ENCODE measurements at places on chromosomes 5 and 9. TPM values are rescaled to one million over a fixed set of nuclear protein-coding genes. Genes with fewer than 3 reads are reported as not detected.

DNA sequence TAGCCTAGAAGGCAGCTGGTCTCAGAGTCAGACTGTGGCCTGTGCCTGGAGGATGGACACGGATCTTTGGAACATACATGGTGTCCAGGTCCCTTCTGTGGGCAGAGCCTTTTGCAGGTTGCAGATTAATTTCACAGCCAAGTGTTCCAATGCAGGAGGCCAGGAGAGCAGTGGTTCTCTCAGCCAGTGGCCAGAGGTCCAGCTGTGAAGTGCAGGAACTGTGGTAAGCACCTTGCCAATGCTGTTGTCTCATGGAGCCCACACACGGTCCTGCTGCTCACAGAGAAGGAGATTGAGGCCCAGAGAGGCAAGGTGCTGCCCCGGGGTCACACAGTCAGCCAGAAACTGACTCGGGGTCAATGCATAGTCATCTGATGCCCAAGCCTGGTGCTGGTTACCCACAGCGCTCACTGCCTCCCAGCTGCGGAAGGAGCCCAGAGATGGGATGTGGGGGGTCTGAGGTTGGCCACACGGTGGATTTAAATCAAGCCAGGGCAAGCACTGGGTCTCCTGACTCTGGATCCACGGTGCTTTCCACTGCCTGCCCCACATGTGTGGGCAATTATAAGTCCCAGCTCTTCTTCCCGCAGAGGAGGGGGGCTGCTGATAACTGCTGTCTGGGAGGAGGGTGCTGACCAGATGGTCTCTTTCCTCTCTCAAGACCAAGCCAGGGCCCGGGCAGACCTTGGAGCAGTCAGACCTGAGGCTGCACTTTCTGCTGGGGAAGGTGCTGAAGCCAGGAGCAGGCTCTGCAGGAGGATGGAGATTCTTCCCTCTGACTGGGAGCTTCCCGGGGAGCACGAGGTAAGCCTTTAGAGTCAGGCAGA lies 2.8 kb downstream of the PDGFRB start:
- DNase-seq, result no peak

DNA sequence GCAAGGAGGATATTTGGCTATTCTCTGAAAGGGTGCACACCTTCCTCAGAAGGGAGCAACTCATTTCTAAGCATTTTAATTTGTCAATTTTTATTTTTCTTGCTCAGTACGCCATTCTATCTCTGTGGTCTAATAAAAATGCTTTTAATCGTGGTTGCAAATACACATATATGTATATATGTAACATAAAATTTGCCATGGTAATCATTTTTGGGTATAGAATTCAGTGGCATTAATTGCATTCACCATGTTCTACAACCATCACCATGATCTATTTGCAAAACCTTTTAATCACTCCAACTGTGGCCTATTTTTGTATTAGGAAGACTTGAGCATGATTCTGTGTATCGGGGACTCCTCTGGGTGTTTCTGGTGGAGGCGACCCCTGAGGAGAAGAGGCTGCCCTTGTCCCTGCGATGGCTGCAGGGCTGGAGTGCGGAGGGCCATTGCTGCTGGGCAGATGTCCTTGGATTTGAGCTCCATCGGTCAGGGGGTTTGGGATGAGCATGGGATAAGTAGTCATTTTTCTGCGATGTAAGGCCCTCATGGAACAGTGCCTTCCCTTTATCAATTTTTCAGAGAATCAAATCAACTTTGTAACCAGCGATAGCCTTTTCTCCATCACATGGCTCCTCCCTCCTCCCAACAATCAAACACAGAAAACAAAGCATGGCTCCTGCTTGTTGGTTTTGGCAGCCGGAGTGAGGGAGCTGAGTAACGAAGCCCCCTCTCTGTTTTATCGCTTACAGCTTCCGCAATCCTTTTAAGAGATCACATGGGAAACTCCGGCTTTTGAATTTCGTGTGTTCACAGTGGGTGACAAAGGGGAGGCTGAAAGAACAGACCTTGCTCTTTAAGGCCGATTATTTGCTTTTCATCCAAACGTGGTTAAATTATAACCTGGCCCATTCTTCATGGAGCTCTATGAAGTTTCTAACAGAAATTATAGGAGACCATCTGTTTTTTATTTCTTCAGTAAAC lies 187.3 kb downstream of the TENT4A start:
- DNase-seq, result no peak

DNA sequence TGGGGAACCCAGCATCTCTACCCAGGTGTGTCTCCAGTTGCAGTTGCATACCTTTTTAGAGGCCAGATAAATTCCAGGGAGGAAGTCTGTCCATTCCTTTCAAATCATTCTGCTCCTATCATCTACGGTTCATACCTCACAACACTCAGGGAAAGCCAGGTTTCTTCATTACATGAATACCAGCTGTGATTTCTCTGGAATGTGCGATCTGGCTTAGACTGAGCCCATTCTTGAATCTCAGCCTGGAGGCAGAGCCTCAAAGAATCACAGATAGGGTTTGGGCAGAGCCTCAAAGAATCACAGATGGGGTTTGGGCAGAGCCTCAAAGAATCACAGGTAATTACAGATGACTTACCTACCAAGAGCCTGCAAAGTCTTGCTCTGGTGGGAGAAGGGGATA lies 7.2 kb downstream of the P4HA2 start:
- DNase-seq, result no peak

DNA sequence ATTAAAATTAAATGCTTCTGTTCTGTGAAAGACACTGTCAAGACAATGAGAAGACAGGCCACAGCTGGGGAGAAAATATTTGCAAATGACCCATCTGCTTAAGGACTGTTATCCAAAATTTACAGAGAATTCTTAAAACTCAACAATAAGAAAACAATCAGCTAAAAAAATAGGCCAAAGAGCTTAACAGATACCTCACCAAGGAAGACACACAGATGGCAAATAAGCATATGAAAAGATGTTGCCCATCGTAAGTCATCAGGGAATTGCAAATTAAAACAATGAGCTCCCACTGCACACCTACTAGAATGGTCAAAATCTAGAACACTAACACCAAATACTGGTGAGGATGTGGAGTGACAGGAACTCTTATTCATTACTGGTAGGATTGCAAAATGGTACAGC lies 10.3 kb downstream of the WNK2 start:
- DNase-seq, result no peak

Gene TBC1D2
- 3.7 TPM for total RNA-seq

Gene CDO1
- total RNA-seq, result 63.2 TPM

Gene PCDHGA8
- total RNA-seq, result 20.9 TPM

Gene GLRA1
- 3.6 TPM for total RNA-seq

Gene RNF183
- total RNA-seq, result not detected

Gene NOXA1
- total RNA-seq, result 1.5 TPM
